ENCODE measurements at places on chromosomes 3 and 15.
A peak's percentile ranks its signal among the peaks of the same experiment; 100 is the strongest.

GRCh38 chr15:68408971-68409370 lies 23.0 kb downstream of the ITGA11 start:
- DNase-seq = no peak

GRCh38 chr3:107929088-107929487 lies 161.7 kb downstream of the CD47 start:
- no peak for DNase-seq

GRCh38 chr15:49889536-49889935 lies 229.5 kb downstream of the ATP8B4 start:
- DNase-seq = no peak

GRCh38 chr3:44208086-44208485 lies 33.6 kb upstream of the TOPAZ1 start:
- DNase-seq = no peak

- no peak for DNase-seq
Measured at GRCh38 chr3:39267631-39268548, 11.9 kb downstream of the CX3CR1 start.

GRCh38 chr3:186790261-186790981 lies 7.0 kb downstream of the EIF4A2 start:
- DNase-seq = peak; percentile 59

- no peak for DNase-seq
Measured at GRCh38 chr3:111311709-111312235, 230.2 kb upstream of the CD96 start.

- no peak for DNase-seq
Measured at GRCh38 chr15:96261575-96262034, 68.9 kb upstream of the NR2F2 start.

GRCh38 chr15:94934440-94934839 lies 703.1 kb downstream of the MCTP2 start:
- no peak for DNase-seq

GRCh38 chr15:91318931-91319330 lies 218.9 kb downstream of the SV2B start:
- DNase-seq = no peak

DNA sequence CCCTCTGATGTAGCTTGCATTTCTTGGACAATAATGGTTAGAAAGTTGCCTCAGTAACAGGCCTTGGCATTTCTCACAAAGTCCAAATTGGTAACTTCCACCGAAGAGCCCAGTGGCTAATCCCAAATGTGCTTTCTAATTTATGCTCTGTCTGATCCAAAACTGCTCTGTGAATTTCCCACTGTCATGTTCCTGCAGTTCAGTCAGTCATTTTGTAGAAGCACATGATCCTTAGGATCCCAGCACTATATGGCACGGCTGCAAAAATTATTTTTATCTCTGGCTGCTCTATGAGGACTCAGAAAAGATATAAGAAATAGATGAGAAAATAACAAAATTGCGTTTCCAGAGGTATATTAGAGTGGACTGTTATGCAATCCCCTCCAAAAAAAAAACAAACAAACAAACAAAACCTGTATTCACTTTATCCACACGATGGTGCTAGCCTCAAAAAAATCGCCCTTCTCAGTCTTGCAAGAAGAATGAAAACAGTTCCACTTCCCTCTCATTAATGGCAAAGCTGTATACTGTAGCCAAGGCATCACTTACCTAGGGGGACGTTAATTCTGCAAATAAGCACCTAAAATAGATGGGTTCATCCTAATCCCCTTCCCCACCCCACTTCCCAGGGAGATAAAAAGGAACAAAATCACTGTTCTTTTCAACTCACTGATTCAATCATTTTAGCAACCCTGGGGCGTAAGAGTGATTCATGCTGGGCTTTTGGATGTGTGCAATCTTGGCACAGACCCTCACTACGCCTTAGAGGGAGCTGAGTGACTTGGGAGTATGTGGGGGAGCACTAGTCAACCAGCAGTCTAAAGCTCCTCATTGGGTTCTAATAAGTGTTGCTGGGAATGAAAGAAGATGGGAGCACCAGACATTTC lies 61.3 kb downstream of the TMCO5A start:
- peak; percentile 58 for DNase-seq

GRCh38 chr3:67290438-67290837 lies 292.3 kb downstream of the KBTBD8 start:
- DNase-seq = no peak

GRCh38 chr3:76638006-76638405 lies 401.9 kb upstream of the ROBO2 start:
- no peak for DNase-seq

GRCh38 chr3:160780245-160780644 lies 24.2 kb downstream of the PPM1L start:
- no peak for DNase-seq

- DNase-seq = no peak
Measured at GRCh38 chr3:7290077-7290825, 429.3 kb downstream of the GRM7 start.

GRCh38 chr15:80761754-80762153 lies 17.4 kb upstream of the CEMIP start:
- no peak for DNase-seq

- no peak for DNase-seq
Measured at GRCh38 chr3:81734742-81735141, 26.7 kb downstream of the GBE1 start.

DNA sequence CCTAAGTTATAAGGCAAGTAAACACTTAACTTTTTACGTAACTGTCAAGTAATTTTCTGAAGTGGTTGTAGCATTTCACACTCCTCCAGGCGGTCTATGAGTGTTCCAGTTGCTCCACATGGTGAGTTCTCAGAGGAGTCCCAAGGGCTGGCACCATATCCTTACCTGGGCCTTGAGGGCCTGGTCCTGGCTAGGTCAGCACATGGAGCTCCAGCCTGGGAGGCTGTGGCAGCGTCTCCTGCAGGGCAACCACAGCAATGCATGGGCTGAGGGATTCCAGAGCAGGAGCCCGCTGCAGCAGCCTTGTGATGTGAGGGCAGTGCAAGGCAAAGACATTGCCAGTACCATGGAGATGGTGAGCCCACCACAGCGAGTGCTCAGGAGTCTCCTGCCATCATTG lies 32.2 kb upstream of the LYZL4 start:
- DNase-seq = no peak

DNA sequence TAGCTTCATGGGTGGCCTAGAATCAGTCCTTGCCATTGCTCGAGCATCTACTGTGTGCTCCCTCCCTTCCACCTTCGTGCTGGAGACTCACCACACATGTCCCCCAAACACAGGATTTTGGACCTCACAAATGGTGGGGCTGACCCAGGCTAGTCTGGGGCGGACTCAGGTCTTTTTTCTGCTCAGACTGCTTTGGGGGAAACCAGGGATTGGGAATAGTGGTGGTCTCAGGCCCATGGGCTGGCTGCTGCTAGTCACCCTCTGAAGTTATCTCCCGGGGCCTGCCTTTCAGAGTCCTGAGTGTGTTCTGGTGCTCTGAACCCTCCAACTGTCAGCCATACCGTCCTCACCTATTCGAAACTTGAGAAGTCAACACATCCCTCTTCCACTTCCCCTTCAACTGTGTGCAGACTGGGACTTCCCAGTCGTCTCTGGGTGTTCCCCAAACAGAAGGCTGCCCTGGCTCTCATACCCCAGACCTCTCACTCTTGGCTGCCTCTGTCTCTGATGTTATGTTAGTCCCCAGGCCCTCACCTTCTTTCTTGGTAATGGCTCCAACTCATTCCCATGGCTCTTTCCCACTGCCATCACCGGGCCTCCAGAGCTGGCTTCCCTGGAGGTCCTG lies 46.0 kb downstream of the PPCDC start:
- DNase-seq = no peak

DNA sequence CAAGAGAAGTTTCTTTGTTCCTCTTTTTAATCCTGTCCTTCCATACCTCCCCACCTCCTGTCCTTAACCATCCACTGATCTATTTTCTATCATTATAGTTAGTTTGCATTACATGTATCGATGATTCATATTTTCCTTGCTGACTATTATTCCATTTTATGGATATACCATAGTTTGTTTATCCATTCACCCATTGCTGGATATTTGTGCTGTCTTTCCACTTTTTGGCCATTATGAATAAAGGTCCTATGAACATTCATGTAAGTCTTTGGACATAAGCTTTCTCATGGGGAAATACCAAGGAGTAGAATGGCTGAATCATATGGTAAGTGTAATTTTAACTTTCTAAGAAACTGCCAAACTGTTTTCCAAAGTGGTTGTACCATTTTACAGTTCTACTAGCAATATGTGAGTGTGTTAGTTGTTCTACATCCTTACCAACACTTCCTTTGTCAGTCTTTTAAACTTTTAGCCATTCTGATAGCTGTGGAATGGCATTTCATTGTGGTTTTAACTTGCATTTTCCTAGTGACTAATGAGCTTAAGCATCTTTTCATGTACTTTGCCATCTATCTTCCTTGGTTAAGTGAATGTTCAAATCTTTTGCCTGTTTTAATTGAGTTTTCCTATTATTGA lies 11.7 kb downstream of the ATP6V1A start:
- no peak for DNase-seq

- no peak for DNase-seq
Measured at GRCh38 chr3:148625991-148626390, 71.7 kb upstream of the AGTR1 start.

DNA sequence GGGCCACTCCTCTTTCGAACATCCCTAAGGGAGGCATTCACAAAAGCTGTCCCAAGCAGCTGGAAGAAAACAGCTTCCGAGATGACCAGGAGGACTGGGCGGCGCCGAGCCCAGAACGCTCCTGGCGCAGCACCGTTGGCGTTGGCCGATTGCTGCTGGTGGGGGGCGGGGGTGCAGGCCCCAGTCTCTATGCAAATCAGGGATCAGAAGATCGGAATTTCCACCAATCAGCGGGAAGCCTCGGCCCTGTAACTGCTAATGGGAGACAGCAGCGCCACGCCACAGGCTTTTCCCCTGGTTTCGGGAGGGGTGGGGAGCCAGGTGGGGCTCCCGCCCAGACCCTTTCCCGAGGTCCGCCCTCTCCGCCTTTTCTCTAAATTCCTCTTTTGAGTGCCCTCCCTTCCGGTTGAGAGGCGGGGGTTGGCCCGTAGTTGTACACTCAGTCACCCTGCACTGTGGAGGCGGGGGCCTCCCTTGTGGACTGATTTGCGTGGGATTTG lies 27.0 kb downstream of the HMCES start:
- no peak for DNase-seq

- no peak for DNase-seq
Measured at GRCh38 chr3:159417761-159418160, 570.9 kb upstream of the IL12A start.

DNA sequence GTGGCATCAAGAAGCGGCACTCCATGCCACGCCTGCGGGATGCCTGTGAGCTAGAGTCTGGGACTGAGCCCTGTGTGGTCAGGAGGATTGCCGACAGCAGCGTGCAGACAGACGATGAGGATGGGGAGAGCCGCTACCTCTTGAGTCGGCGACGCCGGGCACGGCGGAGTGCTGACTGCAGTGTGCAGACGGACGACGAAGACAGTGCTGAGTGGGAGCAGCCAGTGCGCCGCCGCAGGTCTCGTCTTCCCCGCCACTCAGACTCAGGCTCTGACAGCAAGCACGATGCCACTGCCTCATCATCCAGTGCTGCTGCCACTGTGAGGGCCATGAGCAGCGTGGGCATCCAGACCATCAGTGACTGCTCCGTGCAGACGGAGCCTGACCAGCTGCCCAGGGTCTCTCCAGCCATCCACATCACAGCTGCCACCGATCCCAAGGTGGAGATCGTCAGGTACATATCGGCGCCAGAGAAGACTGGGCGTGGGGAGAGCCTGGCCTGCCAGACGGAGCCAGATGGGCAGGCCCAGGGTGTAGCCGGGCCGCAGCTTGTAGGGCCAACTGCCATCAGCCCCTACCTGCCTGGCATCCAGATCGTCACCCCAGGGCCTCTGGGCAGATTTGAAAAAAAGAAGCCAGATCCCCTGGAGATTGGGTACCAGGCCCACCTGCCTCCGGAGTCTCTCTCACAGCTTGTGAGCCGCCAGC lies 16.8 kb upstream of the APEH start:
- DNase-seq = no peak

GRCh38 chr3:151145713-151146070 lies 57.3 kb downstream of the GPR171 start:
- no peak for DNase-seq

GRCh38 chr15:71106802-71107500 lies 8.3 kb upstream of the THSD4 start:
- no peak for DNase-seq

DNA sequence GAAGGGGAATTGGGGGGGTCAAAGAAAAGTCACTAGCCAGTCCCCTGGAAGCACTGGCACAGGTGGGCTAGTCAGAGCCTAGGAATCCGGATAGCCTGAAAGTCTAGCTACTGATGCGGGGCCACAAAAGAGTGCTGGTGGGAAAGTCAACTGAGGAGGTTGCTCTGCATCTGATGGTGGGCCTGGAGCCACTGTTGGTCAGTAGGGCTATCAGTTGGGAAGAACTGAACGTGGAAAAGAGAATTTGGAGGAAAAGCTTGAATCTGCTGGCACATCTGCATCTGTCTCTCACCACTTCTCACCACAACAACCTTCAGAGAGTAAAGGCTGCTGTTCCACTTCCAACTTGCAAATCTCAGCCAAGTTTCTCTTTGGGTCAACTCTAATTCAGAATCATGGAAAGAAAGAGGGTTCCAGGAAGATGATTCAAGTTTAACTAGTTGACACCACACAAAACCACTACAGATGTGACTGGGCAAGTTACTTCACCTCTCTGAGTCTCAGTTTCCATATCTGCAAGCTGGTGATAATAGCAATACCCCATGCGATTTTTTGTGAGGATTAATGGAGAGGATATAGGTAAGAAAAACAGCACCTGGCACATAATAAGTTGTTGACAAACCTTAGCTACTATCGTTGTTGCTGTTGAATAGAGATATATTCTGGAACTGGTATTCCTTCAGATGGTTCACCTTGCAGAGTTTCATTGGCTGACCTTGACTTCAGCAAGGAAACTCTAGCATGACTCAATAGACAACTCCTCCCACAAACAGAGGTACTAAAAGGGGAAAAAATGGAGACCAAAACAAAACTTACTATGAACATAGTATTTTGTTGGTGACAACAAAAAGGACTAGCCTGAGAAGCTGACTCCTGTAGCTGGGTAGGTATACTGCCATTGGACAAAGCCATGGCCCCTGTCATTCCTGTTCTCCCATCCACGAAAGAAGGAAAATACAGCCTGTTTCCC lies 280.2 kb upstream of the STT3B start:
- DNase-seq = no peak

All from LoVo (cell line).